ENCODE measurements at places on chromosomes 6 and 20.

DNA sequence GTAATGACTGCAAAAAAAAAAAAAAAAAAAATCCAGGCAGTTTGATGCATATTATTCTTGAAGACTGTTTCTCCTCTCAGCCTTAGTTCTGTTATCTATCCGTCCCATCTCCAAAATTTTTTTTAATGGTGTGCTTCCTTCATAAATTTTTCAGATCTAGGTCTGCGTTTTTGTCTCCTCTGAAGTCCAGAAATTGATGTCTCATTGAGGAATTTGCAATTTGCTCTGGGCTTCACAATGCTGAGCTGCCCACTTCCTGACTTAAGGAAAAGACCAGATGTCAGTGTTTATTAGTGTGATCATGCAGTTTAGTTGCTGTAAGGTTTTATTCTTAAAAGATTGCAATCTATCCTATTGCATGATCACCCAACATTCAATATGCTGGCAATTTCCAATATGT is 297.6 kb downstream of the ZNF217 start:
- DNase-seq = no peak

DNA sequence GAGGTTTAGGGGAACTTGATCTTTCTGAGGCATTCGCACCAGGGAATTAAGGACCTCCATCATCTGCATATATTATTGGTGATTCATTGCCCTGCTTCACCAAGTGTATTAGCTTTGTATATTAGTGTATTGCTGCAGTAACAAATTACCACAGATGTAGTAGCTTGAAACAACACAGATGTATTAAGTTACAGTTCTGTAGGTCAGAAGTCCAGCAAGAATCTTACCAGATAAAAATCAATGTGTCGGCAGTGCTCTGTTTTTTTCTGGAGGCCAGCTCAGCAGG is 65.8 kb downstream of the HMGN3 start:
- DNase-seq = no peak

- DNase-seq = no peak
These were observed 13.4 kb downstream of the ZNF318 start for GRCh38 chr6:43355862-43356590.

GRCh38 chr6:92684386-92684785 is 735.0 kb downstream of the EPHA7 start:
- no peak for DNase-seq

DNA sequence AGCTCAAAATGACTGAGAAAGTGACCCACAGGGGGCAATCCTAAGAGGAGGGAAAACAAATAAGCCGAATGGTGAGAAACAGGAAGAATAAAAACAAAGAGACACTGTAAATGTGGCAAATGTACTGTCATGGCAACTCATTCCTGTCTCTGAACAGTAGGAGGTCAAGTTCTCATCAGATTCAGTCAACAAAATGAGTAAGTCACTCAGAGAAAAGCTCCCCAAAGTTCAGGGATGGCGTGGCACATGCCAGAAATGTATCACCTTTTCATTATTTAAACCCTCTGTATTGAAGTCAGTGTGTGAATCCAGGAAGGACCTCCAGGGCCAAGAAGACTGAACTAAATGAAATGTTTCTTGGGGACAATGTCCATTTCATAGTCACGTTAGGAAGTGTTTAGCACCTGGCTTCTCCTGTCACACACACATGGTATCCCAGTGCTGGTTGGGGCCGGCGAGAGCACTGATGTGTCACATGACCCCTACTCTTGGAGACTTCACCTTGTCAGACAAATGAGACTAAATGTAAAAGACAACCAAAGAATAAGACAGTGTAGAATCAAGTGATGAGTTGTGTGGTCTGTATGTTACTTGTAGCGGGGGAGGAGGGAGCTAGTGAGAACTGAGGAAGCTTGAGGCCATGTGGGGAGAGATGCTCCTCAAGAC is 20.7 kb downstream of the CNR1 start:
- no peak for DNase-seq

DNA sequence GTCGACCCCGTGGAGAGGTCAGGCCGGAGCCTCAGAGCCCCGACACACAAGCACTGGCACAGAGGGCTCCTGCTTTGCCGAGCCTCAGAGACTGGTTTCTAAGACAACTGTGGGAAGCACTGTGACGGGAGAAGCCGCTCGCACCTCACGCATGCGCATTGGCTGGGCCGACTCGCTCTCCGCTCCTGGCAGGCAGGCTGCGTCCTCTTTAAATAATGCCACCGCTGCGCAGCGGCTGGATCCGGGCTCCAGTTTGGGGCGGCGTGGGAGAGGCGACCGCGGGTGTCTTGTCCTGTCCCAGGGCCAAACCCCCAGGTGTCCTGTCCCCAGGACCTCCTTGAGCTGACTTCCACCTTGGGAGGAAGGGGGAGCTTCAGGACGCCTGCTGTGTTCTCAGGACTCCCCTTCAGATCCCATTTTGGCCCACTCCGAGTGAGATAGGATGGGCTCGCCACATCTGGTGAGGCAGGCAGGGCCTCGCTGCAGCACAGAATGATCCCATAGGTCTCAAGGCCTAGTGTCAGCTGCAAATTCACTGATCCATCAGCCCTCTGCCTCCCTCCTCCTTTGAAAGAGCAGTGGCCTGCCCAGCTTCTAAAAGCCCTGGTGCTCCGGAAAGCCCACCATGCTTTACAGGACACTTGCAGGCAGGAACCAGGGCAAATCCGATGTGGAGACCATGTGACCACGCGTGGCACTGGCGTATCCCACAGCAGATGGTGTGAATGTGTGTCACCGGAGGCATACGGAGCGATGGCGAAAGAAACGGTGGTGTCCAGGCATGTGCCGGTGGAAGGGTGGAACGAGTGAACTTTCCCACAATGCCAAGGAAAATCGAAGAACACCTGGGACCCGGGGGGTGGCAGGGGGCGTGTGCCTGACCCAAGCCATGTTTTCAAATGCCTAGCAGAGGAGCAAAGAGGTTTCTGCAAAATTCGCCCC is 169.3 kb upstream of the ZNF337 start:
- peak; percentile 62 for DNase-seq

DNA sequence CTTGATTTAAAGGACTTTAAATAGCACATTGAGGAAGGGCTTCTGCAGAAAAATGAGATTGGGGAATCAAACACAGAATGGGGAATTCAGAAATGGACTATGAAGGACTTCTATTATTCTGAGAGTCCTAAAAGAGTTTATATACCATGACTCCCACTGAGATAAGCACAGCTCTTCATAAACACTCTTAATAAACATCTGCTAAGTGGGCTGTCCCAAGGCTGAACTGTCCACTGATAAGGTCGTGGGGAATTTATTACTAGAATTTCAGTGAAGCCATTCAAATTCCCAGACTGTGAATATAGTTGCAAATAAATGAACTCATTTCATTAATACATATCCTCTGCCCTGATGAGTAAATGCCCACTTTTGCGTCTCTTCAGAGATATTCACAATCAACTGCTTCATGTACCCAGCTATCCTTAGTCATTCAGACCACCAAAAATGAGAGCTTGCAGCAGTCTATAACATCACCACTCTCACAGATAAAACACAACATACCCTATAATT is 468.2 kb upstream of the RUNX2 start:
- no peak for DNase-seq

DNA sequence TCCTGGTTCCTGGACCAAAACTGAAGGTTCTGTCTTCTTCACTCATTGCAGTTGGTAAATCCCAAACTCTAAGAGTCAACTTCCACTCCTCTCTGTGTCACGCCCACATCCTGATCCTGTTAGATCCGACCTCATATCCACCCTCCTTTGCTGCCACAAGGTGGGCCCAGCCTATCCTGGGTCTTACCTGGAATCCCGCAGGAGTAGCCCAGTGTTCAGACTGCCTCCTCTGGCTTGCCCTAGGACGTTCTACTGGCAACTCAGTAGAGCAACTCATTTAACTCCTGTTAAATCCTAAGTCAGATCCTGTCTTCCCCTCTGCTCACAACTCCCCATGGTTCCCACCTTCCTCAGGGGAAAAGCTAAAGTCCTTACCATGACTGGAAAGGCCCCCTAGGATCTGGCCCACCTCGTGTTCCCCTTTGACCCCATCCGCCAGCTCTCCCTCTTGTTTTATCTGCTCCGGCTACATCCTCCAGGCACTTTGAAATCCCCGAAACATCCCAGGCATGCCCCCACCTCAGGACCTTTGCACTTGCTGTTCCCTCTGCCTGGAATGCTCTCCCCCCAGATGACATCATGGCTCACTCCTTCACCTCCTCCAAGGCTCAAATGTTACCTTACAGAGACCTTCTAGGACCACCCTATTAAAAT is 43.9 kb downstream of the TFEB start:
- DNase-seq = no peak

- no peak for DNase-seq
These were observed 34.4 kb upstream of the MRPS10 start for GRCh38 chr6:42251911-42252637.

DNA sequence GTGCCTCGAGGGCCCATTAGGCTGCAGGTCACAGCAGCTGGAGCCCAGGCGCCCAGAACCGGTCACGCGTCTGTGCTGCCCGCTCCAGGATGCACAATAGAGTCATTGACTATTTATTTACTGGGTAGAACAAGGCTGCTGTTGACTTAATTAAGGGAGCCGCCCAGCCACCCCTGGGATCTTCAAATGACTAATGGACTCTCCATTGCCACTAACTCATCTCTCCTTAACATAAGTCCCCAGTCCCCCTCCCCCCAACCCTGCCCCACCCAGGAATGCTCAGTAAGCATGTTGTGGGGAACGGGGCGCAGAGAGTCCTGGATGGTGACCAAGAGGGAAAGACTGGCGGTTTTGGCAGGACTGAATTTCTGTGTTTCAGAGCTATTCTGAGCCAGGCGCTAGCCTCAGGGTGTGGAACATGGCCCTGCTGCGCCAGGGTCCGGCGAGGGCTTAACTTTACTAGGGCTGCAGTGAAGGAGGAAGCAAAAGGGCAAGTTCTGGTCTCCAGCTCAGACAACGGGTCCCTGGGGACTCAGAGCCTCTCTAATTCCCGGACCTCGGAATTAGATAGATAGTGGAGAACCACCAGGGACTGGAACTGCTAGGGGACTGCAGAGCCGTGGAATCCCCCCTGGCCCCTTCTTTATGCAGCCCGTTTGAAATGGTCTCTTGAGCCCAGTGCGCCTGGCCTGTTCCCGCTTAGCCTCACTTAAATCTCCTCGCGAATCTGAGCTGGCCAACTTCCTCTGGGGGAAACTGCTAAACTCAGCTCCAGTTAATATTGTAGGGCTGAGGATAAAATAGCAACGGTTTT is 1.5 kb upstream of the GRIK2 start:
- no peak for DNase-seq

- DNase-seq = no peak
These were observed 248.0 kb downstream of the CDH26 start for GRCh38 chr20:60206259-60206658.

DNA sequence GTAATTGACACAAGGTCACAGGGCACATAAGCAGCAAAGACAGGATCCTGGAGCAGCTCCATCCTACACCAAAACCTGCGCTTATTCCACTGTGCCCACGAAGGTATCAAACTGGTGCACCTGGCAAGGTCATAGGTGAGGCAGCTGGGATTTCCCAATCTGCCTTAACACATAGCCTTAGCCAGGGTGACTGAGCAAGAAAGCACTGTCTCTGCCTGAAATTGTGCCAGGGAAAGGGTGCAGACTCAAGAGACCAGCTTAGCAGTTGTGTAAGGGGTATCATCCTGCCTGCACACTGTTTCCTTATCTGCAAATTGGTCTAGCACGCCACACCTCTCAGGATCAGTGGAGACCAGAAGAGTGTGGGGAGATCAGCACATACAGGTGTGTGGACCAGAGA is 82.8 kb downstream of the MAFB start:
- DNase-seq = no peak

- no peak for DNase-seq
These were observed 30.2 kb downstream of the SLC2A10 start for GRCh38 chr20:46739431-46740213.

DNA sequence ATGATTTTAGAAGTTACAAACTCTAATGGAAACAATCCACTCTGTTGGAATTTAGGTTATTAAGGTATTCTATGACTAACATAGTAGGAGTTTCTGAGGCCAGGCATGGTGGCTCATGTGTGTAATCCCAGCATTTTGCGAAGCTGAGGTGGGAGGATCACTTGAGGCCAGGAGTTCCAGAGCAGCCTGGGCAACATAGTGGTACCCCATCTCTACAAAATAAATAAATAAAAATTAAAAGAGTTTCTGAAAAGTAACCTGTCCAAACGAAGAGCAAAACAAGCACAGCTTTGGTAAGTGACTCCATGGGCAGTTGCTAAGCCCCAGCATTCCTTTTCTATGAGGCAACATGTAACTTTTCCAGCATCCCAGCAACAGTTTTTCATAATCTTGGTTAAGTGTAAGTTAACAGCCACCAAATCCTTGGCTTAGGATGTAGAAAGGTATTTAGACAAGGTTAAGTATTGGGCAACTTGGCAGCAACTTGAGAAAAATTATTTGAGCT is 86.3 kb downstream of the SOX4 start:
- DNase-seq = no peak

GRCh38 chr20:38190936-38191371 is 25.9 kb upstream of the TGM2 start:
- no peak for DNase-seq

GRCh38 chr6:158259136-158259535 is 53.1 kb upstream of the TULP4 start:
- DNase-seq = no peak

DNA sequence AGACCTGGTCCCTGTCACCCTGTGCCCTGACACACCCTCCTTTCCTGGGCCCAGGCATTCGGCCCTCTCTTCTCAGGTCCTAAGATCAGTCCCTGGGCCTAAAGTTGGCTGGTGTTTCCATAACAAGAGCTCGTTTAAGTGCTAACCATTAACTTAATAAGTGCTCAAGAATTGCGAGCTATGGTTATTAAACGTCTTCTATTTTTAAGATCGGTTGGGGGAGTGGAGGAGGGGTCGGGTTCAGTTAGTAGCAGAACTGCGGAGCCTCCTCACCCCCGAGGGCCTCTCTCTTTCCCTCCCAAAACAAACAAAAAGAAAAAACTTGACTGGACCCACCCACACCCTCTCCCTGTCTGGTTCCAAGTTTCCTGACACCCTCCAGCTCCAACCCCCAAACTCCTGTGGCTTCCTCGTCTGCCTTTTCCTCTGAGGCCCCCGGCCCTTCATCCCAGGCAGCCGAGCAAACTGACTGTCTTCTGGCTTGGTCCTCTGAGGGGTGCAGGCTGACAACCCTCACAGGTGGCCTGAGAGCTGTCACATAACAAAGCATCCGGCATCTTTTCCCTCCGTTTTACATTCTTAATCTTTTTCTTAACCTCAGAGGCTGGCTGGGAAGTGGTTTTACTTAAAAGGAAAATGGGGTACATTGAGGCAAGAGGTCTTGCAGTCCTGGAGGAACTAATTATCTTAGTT is 2.0 kb downstream of the STK35 start:
- no peak for DNase-seq

- DNase-seq = no peak
These were observed 92.8 kb downstream of the GRM4 start for GRCh38 chr6:34052918-34053608.

DNA sequence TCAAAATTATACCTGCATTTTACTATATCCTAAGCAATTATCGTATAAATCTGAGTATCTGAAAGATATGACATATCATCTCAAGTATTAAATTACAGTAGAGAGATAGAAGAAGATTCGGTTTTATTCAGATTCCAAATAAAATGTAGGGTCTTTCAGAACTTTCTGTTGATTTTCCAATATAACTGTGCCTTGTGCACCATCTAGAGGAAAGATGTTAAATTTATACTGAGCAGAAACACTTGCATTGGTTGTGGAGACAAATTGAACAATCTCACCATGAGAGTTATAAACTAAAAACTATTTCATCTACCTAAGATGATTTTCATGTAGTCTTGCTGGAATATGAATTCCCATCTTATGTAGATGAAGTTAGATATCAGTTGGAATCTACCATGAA is 26.8 kb upstream of the HSF2 start:
- DNase-seq = no peak
